CD4-positive, alpha-beta T cell treated with Interleukin-4 for 1 hour (primary cell): ENCODE measurements at places on chromosomes 7 and 10.

DNA sequence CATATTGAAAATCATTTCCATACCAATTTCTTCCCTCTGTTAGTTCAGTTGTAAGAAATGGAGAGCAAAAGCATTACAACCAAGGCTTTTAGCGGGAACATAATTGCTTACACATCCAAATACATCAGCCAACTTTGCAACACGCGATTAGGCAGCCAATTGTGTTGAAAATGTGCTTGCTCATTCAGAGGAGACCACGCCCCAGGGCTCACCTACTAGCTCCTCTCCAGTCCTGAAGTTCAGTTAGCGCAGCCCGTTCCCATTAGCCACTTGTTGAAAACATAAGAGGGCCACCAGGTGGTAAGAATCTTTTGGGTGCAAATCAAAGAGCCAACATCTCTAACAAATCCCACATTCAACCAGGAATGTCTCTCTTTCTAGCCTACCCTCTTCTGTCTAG, 213.2 kb upstream of the MDFIC start:
- DNase-seq, result no peak

DNA sequence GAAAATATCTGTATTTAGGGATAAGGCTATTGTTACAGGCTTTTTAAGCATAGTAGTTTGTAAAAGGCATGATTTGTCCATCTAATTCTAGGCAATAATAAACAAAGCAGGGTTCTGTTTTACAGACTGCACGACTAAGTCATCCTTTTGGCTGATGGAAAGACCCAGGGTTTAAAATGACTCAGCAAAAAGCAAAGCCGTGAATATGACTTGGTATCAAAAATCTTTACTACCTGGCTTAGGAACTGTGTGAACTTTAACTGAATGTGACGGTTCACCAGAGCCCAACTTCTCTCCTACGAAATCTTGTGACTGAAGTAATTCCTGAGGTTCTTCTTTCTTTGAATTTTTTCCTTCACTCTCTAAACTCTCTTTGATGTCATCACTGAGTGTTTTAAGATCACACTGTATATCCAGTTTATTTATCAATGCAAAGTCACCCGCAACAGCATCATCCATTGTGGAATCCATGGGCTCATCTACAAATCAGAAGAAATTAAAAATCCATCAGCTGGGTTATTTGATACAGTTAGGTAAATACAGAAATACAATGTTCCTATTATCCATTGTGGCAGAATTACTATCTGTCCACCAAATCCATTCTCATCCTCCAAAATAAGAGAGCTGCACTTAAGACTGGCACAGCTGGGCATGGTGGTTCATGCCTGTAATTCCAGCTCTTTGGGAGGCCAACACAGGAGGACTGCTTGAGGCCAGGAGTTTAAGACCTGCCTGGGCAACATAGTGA, 17.0 kb downstream of the ATE1 start:
- no peak for DNase-seq

GRCh38 chr10:11563936-11564335, 47.5 kb downstream of the USP6NL start:
- DNase-seq, result no peak

GRCh38 chr7:68173513-68173912, 1176.9 kb downstream of the TYW1 start:
- no peak for DNase-seq

DNA sequence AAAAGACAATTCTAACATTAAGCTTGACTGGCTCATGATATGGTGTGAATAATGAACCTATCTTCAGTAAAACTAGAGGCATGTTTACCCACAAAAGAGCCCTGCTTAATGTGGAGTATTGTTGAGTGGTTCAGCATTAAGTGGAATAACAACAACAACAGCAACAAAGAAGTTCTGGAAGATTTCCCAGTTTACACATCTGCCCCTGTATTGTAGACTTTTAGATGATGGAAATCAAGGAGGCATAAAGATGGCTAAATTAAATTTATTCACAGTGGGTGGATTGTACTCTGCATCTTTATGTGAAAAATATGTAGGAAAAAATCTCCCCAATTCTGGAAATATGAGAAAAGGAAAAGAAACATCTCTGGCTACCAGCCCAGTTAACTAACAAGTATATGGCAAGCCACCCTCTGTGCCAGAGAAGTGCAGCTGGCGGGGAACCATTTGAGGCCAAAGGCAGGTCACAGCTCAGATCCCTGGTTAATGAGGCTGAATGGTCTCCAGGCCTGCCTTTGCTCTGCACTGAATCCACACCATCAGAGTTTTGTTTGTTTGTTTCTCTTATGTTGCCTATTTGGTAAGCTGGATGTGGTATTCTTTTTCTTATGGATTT, 186.0 kb downstream of the SEMA3D start:
- DNase-seq, result no peak

- DNase-seq, result no peak
Observed at GRCh38 chr7:6252341-6252746, 20.1 kb downstream of the CYTH3 start.

- no peak for DNase-seq
Observed at GRCh38 chr10:77666821-77667220, 29.2 kb upstream of the KCNMA1 start.

DNA sequence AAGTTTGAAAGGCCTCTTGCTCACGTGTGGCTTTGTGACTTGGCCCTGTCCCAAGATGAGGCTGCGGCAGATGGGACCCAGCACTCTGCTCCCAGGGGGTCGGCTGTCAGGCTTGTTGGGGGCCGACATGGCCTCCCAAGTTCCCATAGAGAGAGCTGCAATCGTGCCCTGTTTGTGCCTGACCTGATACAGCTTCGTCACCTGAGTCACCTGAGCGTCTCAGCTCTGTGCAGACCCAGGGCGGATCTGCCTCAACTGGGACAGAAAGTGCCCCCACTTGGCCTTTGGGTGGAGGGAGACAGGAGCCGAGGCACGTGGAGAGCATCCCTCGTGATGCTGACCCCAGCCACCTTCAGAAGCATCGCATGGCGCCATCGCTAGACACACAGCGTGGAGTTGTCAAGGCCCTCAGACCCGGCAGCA, 21.7 kb downstream of the PAPOLB start:
- no peak for DNase-seq
